Activated naive CD4-positive, alpha-beta T cell treated with anti-CD3 and anti-CD28 coated beads for 36 hours (primary cell): ENCODE measurements at places on chromosomes 6 and 20. TPM values are rescaled to one million over a fixed set of nuclear protein-coding genes. Genes with fewer than 3 reads are reported as not detected.

The MUC21 gene
- not detected for total RNA-seq

GRCh38 chr6:125728739-125729138, 20.7 kb upstream of the HEY2 start:
- no peak overlapping the region for H3K27ac ChIP-seq
- H3K36me3 ChIP-seq: no peaks in the 10 kb centered on the region
- H3K27me3 ChIP-seq: peaks cover 12% of the 10 kb centered on the region
- DNase-seq: no peak

- peaks cover 14% of the 10 kb centered on the region for H3K36me3 ChIP-seq
- no peaks in the 10 kb centered on the region for H3K27me3 ChIP-seq
- peaks cover 22% of the 10 kb centered on the region for H3K4me1 ChIP-seq
Measured at GRCh38 chr20:46347841-46348803, 39.8 kb upstream of the CDH22 start.

The SLC22A7 gene
- not detected for total RNA-seq

The LBP gene
- total RNA-seq: not detected

DNA sequence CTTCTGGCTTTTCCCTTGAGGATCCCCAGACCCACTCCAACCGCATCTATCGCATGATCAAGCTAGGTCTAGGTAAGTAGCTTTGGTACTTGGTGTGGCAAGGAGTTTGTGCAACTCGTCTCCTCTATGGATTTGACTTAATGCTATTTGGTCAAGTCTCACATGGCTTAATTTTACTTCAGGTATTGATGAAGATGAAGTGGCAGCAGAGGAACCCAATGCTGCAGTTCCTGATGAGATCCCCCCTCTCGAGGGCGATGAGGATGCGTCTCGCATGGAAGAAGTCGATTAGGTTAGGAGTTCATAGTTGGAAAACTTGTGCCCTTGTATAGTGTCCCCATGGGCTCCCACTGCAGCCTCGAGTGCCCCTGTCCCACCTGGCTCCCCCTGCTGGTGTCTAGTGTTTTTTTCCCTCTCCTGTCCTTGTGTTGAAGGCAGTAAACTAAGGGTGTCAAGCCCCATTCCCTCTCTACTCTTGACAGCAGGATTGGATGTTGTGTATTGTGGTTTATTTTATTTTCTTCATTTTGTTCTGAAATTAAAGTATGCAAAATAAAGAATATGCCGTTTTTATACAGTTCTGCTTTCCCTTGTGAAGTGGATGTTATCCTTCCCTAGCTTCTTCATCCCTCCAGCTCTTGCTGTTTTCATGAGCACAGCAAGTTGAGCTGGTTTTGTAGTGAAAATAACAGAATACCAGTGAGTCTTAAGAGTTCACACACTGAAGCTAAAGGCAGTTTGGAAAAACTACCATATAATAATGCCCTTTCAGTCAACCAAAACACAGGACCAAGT, 3.8 kb downstream of the SLC35B2 start:
- no peak overlapping the region for H3K4me3 ChIP-seq
- H3K36me3 ChIP-seq: peaks cover 54% of the 10 kb centered on the region
- H3K27me3 ChIP-seq: no peaks in the 10 kb centered on the region
- H3K27ac ChIP-seq: peak overlapping the region; percentile 62

The TP53RK gene
- total RNA-seq: 7.8 TPM

DNA sequence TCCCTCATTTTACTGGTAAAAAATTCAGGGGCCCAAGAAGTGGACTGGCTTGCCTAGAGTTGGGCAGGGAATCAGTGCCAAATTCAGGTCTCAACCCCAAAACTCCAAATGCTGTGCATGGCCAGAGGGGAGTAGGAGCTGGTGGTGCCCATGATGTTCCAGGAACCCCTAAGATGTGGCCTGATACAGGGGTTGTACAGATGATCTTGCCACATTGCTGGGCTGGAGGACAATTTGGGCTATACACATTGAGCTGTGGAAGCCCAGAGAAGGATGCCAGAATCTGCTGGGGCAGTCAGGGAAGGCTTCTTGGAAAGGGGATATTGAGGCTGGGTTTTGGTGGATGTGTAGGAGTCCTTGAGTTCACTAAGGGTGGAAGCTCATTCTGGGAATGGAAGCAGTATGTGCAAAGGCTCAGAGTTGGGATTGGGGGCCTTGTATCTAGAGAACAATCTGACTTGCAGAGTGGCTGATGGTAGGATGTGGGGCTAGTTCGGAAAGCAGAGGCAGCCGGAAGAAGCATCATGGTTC, 38.0 kb upstream of the APCDD1L start:
- peaks cover 3% of the 10 kb centered on the region for H3K27me3 ChIP-seq
- H3K36me3 ChIP-seq: no peaks in the 10 kb centered on the region
- no peak for DNase-seq
- H3K4me3 ChIP-seq: no peak overlapping the region

The NT5E gene
- 0.55 TPM for total RNA-seq
